SHP77 treated with DMSO at 0.1 percent for 48 hours (cell line): ENCODE measurements at places on chromosomes 3 and 15.

DNA sequence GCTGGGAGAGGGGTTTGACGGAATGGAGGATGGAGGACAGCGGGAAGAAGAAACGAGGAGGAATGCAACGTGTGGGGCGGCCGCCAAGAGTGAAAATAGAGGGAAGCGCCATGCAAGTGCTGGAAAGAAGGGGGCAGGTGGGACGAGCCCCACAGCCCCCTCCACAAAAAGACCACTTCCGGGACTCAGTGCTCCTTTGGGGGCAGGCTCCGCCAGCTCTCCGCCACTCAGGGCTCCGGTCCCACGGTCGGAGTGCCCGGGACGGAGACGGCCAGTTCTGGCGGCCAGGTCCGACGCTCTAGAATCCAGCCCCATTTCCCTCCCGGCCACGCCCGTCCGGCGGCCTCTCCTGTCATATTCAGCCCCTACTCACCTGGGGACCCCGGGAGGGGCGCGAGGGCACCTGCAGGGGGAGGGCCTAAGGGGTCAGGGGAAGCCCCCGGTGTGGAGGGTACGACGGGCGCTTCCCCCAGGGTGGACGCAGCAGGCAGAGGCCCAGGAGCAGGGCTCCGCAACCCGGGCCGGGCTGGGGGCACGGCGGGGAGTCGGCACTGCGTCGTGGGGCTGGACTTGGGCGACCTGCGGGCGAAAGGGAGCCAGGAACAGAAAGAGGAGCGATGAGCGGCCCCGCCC is 25.5 kb upstream of the CSPG4 start:
- DNase-seq, result no peak

DNA sequence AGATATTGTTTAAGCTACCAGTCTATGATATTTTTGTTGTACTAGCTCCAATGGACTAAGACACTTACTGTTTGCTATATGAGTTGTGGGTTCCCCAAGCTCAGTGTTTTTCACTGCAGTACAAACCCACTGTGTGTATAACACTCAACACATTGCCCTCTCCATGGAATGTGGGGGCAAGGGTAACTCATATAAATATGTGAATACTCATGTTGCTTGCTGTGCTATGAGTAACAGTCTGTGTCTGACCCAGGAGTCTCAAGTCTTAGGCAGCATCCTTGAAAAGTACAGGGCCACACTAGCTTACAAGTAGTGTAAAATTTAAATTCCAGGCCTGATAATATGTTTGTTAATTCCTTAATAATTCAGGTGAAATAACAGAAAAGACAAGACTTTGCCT is 22.5 kb upstream of the CNTN3 start:
- no peak for DNase-seq

DNA sequence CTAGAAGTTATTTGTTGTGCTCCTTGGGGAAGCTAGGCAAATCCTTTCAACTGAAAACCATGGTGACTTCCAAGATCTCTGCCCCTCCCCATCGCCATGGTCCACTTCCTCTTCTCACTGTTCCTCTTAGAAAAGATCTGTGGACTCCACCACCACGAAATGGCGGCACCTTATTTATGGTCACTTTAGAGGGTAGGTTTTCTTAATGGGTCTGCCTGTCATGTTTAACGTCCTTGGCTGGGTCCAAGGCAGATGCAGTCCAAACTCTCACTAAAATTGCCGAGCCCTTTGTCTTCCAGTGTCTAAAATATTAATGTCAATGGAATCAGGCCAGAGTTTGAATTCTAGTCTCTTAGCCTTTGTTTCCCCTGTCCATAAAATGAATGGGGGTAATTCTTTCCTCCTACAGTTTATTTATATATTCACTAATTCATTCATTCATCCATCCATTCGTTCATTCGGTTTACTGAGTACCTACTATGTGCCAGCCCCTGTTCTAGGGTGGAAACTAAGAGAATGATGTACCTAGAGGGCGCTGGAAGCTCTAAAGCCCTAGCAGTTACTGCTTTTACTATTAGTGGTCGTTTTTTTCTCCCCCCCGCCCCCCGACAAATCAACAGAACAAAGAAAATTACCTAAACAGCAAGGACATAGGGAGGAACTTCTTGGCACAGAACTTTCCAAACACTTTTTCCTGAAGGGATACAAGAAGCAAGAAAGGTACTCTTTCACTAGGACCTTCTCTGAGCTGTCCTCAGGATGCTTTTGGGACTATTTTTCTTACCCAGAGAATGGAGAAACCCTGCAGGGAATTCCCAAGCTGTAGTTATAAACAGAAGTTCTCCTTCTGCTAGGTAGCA is 657 bp downstream of the PATL2 start:
- no peak for DNase-seq

DNA sequence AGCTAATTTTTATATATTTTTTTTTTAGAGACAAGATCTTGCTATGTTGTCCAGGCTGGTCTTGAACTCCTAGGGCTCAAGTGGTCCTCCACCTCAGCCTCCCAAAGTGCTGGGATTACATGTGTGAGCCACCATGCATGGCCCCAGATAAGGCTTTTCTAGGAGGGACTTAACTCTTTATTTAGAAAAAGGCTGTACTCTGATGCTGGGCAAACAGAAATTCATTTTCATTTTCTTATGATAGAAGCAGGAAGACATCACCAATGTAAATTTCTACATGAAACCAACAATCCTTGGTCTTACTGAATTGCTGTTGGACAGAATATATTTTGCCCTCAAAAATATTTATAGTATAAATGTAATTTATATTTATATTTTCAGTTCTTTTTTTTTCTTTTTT is 9.6 kb downstream of the NIPA1 start:
- no peak for DNase-seq
